ENCODE measurements at places on chromosomes 2 and 18. TPM values are rescaled to one million over a fixed set of nuclear protein-coding genes. Genes with fewer than 3 reads are reported as not detected.

Gene SPATA3
- total RNA-seq = not detected

Gene EPB41L3
- 4.5 TPM for total RNA-seq

Gene HRH4
- total RNA-seq = not detected

Gene AGXT
- total RNA-seq = not detected

Gene RPRM
- not detected for total RNA-seq

Gene BUB1
- total RNA-seq = 11.0 TPM

Gene ZNF396
- 0.51 TPM for total RNA-seq

Gene GCKR
- 0.13 TPM for total RNA-seq

Gene CYTIP
- not detected for total RNA-seq

Gene KLF7
- 8.5 TPM for total RNA-seq

Gene KIF3C
- 10.5 TPM for total RNA-seq

Gene M1AP
- not detected for total RNA-seq

Gene PDE1A
- total RNA-seq = 10.5 TPM

Gene IL1RL1
- total RNA-seq = 0.13 TPM

Gene CD8B2
- total RNA-seq = not detected

Gene SMYD1
- total RNA-seq = not detected
